GM13976 (cell line): ENCODE measurements at places on chromosomes 11 and 22.

DNA sequence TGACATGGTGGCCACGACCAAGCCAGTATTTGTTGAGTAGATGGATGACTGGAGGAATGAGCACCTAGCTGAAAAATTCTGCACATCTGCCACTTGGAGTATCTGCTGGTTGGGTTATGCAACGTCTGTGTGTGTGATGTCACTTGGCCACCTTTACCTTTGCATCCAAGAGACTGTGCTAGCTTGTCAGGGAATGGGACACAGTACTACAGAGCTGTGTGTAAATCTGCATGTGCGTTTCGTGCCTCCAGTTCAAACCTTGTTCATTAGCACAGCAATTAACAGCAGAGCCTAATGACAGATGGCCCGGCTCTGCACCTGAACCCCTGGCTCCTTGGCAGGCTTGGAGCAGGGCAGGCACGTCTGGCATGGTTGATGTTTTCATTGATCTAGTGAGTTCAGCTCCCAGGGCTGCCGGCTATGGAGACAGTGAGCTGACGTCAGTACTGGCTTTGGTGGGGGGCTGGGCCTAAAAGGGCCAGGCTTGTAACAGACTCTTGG is 188.4 kb upstream of the NAV2 start:
- DNase-seq: no peak

GRCh38 chr11:65316227-65317024 is 1.8 kb downstream of the CDC42EP2 start:
- DNase-seq: no peak

DNA sequence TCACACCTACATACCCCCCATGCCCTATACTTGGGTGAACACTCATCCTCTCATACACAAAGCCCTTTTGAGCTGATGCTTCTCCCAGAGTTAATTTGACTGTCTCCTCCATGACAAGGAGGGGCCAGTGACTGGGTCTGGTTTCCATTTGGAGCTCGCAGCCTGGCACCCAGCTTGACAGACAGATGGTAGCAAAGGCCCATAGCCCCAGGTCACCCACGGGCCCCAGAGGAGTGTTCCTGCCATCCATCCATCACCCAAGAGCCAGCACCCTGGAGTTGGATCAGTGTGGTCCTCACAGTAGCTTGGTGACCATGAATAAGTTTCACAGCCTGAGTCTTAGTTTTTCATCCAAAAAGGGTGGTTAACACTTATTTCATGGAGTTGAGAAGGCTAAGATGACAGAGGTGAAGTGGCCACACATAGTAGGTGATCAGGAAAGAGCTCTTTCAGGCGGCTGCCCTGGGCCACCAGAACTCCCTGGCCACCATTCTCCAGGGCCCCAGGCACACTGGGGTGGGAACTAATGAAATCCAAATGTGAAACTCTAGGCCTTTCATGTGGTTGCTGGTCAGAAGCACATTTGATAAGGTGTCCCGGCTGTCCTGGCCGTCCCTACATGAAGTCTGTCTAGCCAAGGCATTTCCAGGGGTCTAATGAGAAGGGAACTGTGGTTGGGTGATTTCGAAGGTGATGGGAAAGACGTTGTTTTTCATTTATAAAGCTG is 42.4 kb downstream of the LIF start:
- DNase-seq: peak; percentile 10

DNA sequence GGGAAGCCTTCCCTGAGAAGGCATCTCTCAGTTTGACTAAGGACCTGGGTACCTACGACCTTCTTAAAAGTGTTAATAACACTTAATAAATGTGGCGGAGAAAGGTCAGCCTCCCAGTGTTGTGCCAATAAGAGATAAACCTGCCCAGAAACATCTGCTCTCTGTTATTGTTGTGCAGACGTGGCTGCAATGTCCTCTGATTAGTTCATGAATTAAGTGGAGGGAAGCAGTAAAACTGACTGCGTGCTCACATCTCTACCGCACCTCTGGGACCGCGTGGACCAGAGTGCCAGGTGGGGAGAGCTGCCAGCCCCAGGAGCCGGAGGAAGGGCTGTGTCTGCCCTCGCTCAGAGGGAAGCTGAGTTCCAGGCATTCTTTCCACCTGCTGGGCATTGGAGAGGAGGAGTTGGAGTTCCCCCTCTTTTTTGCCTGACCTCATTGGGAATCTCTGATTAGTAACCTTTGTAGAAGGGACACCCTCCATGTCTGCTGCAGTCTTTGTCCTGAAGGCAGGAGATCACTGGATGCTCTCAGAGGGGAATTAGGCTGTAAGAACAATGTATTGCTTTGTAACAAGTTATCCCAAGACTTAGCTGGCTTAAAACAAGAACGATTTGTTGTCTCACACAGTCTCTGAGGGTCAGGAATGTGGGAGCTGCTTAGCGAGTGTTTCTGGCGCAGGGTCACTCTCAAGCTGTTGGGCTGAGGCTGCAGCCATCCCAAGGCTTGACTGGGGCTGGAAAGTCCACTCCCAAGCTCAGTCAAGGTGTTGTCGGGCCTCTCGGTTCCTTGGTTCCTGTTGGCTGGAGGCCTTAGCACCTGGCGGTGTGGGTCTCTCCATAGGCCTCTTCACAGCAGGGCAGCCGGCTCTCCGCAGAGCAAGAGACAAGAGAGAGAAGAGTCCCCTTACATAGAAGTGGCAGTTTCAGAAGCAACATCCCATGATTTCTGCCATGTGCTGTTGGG is 247.6 kb upstream of the TBCEL start:
- no peak for DNase-seq

- DNase-seq: no peak
Measured at GRCh38 chr22:17831501-17832251, 57.4 kb upstream of the BID start.

DNA sequence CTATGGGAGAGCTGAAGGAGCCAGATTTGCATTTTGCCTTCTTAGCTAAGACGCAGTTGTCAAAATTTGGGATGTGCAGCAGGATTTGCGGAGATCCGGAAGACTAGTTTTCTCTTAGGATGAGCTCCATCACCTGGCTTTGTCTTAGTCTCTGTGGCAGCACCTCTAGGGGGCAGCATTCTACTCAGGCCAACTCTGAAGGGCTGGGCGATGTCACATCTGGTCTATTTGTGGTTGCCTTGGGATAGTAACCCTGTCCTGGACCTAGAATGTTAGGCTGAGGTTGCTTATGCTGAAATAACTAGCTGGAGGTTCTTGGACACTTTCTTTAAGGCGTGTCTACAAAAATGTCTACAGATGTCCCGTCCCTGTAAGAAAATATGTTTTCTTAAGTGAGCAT is 116.2 kb downstream of the FAT3 start:
- no peak for DNase-seq

GRCh38 chr11:70365544-70365927 is 32.8 kb upstream of the CTTN start:
- DNase-seq: no peak

- peak; percentile 34 for DNase-seq
Measured at GRCh38 chr11:119263352-119263940, 53.5 kb downstream of the MCAM start.

- no peak for DNase-seq
Measured at GRCh38 chr22:45768490-45768889, 96.9 kb downstream of the ATXN10 start.

GRCh38 chr11:121938076-121938475 is 177.9 kb downstream of the BLID start:
- DNase-seq: no peak

GRCh38 chr11:73783483-73784020 is 4.1 kb upstream of the MRPL48 start:
- DNase-seq: no peak

GRCh38 chr11:88383447-88383846 is 45.9 kb upstream of the CTSC start:
- DNase-seq: no peak

GRCh38 chr11:76234416-76235232 is 28.3 kb upstream of the WNT11 start:
- peak; percentile 81 for DNase-seq
